Activated CD4-positive, alpha-beta T cell treated with anti-CD3 and anti-CD28 coated beads, Interleukin-2, amount 50 U/mL, for 24 hours (primary cell): ENCODE measurements at places on chromosomes 1 and 21.

GRCh38 chr1:199279067-199279466 is 640.2 kb downstream of the PTPRC start:
- no peak for DNase-seq

DNA sequence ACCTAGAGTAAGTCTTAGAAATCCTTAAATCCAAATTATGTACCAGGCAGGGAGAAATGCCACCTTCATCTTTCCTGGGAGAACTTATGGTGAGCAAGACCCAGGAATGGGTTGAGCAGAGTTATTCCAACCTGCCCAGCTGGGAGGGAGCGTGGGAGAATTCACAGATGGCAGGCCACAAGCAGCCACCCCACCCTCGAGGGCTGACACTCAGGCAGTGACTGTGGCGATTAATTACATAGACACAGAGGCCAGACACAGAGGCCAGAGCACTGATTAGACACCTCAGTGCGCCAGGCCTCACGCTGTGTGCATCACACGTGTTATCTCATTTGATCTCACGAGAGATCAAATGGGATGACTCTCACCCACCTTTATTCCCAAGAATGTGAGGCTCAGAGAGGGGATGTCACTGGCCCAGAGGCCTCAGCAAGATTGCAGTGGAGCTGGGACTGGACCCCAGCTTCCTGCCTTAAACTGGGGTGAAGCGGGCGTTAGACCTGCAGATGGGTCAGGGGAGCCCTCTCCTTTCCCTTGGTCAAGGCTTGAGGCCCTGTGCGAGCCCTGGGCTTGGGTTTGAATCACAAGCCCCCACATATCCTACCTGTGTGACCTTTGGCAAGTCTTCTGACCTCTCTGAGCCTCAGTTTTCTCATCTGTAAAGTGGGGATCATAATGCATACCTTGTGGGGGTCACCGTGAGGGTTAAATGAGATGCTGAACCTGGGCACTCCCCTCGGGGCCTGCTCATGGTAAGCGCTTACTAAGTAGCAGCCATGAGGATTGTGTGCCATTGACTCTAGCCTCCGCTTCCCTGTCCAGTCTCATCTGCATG is 28.8 kb upstream of the PADI4 start:
- no peak for DNase-seq

DNA sequence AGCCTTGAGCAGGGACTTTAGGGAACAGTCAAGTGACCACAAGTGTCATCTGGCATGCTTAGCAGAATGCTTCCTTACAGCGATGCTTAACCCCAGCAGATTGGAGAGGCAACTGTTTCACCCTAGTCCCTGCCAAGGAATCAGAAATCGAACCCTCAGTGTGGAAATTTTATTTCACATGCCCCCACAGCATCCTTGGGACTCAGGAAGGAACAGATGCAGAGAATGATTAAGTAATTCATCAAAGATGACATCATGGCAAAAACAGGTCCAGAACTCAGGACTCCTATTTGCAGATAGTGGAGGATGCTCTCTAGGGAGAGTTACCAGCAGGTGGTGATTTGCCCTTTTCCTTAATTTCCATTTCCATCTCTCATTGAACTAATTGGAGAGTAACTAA is 333.0 kb upstream of the KAZN start:
- no peak for DNase-seq

DNA sequence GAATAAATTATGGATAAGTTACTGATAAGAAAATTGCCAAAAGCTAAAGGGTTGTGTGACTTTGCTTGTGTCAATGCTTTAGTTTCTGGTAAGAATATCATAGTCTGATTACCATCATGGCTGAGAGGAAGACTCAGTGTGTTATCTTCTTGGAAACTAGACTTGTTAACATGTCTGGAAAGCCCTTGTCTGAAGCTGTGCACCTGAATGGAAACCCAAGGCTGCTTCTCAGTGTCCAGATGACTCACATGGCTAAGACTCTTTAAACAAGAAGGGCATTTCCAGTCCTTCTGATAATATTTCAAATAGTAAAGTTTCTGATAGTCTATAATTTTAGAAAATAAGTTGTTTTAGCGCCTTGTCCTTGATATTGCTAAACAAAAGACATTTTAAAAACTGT is 1092.7 kb downstream of the PLA2G4A start:
- DNase-seq: no peak

DNA sequence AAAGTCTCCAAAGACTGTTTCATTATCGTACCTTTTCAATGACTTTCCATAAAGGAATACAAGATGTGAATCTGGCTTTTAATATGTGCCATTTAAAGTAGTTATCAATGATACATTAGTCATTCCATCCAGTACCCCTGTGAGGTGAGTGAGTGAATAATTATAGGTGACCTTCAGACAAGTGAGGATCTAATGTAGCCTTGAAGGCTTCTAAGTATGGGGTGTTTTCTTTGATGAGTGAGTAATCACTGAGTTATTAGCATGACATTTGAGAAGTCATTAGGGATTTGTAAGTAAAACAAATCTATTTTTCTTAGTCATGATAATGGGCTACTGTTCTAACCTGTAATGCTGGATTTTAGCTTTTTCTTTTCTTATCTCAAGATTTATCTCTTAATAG is 831.4 kb downstream of the ADGRL2 start:
- no peak for DNase-seq

GRCh38 chr1:116286541-116286971 is 86.5 kb upstream of the ATP1A1 start:
- no peak for DNase-seq

DNA sequence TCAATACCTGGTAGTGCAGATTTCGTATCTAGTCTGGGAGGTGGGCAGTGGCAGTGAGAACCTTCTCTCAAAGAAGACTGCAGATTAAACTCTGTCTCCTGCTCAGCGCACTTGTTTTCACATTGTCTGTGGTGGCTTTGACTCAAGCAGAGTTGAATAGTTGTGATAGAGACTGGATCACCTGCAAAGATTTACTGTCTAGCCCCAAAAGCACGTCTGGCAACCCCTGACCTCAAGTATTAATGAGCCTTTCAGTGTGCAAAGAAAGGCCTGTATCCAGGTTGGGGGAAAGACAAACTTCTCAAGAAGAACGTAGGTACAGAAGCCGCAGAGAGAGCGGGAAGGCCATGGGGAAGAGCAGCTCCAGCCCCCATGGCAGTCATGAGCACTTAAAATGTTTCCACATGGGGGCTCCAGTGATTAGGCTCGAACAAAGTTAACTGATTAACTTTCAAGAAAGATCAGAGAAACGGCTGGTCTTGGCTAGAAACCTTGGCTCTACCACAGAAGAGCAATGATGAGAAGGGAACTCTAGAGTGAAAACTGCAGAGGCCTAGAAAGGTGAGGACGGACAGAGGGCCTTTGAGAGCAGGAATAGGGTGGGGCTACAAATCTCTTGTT is 15.2 kb downstream of the HENMT1 start:
- DNase-seq: no peak

GRCh38 chr1:104987210-104987609 is 1237.5 kb downstream of the AMY1C start:
- DNase-seq: no peak

DNA sequence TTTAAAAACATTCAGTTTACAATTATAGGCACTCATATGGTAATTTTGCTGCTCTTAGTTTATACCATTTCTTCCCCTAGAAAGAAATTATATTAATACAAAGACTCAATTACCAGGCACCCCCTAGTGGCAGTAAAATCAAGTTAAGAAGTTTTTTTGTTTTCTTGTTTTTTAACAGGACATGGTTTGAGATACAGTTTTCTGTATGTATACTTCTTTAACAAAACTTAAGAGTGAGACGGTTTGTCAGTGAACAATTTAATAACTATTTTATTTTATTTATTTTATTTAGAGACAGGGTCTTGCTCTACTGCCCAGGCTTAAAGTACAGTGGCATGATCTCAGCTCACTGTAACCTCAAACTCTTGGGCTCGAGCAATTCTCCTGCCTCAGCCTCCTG is 224.6 kb downstream of the FAF1 start:
- DNase-seq: no peak

DNA sequence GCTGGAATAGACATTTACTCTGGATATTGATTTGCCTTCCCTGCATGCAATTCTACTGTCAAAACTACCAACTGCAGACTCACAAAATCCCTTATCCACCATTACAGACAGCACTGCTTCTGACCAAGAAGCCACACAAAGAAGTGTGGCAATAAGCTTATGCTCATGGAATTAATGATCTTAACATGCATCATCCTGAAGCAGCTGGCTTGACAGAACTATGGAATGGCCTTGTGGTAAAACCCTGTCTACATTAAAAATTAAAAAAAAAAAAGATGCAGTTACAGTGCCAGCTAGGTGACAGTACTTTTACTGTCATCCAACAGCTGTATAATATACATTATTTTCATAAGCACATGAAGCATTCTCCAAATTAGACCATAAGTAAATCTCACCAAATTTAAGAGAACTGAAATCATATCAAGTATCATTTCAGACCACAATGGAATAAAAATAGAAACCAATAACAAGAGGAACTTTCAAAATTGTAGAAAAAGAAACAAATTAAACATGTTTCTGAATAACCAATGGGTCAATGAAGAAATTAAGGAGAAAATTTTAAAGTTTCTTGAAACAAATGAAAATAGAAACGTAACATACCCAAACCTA is 70.7 kb downstream of the SCMH1 start:
- DNase-seq: no peak

DNA sequence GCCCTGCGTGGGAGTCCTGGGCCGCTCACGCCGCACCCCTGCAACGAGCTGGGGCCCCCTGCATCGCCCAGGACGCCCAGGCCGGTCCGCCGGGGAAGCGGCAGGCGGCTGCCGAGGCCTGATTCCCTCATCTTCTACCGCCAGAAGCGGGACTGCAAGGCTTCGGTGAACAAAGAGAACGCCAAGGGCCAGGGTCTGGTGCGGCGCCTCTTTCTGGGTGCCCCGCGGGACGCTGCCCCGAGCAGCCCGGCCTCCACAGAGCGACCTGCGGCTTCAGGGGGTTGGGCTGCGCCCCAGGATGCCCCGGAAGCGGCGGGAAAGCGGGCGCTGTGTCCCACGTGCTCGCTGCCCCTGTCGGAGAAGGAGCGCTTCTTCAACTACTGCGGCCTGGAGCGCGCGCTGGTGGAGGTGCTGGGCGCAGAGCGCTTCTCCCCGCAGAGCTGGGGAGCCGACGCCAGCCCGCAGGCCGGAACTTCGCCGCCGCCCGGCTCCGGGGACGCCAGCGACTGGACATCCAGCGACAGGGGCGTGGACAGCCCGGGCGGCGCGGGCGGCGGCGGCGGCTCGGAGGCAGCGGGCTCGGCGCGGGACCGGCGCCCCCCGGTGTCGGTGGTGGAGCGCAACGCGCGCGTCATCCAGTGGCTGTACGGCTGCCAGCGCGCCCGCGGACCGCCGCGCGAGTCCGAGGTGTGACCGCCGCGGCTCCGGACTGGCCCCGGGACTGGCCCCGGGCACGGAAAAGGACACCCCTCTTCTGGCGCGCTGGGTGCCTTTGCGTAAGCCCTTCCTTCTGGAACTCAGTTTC is 2.7 kb downstream of the FAM110D start:
- no peak for DNase-seq

- DNase-seq: no peak
Measured at GRCh38 chr1:59162665-59163064, 134.2 kb upstream of the FGGY start.

DNA sequence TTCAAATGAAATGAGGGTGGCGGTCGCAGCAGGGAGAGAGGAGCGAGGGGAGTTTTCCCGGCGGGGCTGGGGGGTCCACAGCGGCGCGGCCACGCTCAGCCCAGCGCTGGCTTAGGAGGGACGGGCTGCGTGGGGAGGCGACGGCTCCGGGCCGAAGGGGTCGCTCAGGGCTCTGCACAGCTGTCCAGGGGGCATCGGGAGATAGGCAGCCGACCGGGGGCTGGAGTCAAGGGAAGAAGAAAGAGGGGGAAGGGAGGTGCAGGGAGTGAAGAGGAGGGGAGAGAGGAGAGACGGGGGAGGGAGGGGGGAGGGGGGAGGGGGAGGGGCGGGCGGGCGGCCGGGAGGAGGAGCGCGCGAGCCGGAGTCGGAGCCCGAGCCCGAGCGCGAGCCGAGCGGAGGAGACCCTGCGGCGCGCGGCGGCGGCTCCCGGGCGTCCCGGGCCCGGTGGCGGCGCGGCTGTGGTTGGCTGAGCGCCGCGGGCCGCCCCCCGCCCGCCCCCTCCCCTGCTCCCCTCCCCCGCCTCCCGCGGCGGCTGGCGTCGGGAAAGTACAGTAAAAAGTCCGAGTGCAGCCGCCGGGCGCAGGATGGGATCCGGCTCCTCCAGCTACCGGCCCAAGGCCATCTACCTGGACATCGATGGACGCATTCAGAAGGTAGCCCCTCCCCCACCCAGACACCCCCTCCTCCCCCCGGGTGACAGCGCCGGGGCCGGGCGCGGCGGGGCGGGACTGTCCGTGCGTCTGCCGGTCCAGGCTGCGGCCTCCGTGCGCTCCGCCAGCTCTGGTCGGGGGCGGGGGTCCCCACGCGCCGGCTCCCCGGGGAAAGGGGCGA is at the start of gene PDE9A:
Gene PDE9A (plus strand): TSS at position 391 of the 831 bp plus-strand sequence. CDS start 194 bp downstream, at position 585.
- no peak for DNase-seq

DNA sequence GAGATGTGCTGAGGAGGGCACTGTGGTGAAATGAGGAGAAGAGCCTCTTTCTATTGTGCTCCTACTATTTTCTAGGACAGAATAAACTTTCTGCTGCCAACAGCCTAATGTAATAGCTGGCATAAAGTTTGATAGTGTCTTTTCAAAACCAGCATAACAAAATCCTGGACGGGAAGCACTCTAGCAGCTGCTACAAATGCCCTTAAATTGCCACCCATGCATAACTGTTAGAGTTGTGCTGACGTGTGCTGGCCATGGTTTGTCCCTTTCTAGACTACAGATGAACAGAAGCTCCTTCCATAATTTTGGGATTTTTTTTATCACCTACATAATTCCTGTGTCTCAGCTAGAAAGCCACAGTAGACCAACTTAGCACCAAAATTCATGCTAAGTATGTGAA is 88.5 kb upstream of the DEPDC1 start:
- no peak for DNase-seq

DNA sequence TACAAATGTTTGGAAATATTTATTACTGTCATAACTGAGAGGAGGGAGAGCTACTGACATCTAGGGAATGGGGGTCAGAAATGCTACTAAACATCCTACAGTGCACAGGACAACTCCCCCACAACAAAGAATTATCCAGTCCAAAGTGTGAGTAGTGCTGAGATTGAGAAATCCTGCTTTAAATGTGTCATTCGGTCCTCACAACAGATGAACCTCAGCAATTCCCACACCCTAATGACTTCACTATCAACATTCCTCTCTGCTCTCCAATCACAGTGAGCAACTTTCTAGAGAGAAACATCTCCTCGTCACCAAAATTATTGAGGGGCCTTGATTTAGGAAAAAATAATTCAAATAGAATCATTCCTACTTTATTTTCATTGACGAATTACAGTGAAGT is 18.0 kb downstream of the OMA1 start:
- no peak for DNase-seq
